ENCODE measurements at places on chromosomes 5 and 9.

DNA sequence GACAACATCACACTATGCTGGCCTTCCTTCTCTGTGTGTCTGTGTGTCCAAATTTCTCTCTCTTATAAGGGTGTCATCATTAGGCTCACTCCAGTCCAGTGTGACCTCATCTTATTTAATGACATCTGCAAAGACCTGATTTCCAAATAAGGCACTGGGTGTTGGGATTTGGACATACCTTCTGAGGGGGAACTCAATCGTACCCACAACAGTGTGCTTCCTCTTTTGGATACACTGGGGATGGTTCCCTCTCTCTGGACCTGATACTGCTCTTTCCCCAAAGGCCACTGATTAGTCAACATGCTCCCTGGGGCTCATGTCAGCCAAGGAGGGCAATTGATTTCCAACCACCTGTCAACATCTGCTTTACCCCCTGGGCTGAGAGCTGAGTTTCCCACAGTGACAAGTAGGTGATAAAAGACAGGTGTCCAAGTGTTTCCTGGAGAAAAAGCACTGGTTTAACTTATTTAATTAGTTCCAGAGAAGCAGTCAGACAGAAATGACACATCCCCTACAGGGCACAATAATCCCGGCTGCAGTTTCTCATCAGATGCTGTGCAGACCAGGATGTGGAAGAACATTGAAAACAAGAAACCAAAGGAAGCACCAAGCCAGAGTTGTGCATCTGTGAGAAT lies 17.8 kb upstream of the CEP72 start:
- no peak for DNase-seq

DNA sequence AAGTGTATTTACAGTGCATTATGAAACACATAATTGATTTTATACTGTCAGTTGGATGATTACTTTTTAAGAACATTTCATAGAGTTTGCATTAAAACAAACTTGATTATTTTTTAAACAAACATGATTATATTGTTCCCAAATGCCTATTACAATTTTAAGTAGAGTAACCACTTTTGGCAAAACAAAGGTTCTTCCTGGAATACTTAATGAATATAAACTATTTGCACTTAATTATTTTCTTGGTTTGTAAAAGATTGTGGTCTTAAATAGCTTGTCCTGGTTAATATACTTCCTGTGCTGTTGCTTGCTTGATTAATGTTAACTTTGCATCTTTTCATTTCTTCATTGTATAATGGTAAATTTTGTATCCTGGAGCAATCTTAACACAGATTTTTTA lies 180.0 kb downstream of the CDH12 start:
- no peak for DNase-seq

- no peak for DNase-seq
Measured at GRCh38 chr9:88953381-88954029, 37.8 kb upstream of the S1PR3 start.

DNA sequence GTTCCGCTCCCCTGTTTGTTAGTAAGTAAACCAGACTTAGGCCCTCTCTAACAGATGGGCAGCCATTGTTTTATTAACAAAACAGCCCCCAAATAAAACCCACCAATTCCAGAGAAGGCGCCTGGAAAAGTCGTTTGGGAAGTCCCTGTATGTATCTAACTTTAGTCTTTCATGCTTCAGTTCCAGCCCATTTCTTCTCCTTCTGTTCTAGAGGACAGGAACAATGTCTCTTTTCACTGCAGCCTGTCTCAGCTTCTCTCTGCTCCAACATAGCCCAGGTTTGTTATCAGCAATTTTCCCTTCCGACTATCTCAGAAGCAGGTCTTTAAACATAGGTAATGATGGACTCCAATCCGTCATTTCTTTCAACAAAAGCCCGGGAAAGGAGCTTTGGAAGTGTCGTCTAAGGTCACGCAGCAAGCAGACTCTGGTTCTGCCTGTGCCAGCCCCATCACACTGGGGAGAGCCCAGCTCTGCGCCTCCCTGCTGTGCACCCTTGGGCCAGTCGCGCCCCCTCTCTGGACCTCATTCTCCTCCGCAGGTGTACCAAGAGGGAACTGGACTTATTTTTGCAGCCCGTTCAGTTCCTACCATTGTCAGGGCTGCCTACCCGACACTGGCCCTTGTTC lies 9.6 kb upstream of the AKNA start:
- DNase-seq: no peak

GRCh38 chr9:112475318-112475717 lies 11.3 kb upstream of the KIAA1958 start:
- no peak for DNase-seq

DNA sequence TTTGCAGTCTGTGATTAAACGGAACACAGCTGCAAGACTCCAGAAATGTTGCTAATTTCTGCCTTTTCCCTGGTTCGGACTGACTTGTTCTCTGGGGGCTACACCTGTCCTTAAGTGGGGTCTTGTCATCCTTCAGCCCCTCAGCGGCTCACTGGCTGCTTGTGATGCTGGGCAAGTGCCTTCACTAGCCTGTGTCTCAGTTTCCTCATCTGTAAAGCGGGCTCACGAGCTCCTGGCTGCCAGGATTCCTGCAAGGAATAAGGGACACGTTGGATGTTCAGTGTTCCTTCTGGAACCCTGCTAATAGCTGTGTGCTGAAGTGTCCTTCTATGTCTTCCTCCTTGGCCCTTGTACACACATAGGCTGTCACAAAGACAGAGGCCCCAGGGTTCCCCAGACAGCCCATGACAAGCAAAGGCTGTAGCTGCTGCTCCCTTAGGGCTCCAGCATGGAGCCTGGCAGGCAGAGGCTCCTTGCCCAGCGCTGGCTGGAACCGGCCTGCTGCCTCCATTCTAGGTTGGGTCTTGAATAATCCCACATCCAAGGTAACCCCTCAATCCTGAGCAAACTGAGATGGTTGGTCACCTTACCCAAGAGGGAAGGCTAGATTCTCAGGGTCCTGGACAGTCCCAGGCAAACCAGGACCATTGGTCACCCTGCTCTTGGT lies 116.1 kb downstream of the GAPVD1 start:
- DNase-seq: no peak
